ENCODE measurements at places on chromosomes 1 and 21. TPM values are rescaled to one million over a fixed set of nuclear protein-coding genes. Genes with fewer than 3 reads are reported as not detected.

- peak; percentile 81 for DNase-seq
Observed at GRCh38 chr1:150560011-150560438, 10.8 kb downstream of the ADAMTSL4 start.

DNA sequence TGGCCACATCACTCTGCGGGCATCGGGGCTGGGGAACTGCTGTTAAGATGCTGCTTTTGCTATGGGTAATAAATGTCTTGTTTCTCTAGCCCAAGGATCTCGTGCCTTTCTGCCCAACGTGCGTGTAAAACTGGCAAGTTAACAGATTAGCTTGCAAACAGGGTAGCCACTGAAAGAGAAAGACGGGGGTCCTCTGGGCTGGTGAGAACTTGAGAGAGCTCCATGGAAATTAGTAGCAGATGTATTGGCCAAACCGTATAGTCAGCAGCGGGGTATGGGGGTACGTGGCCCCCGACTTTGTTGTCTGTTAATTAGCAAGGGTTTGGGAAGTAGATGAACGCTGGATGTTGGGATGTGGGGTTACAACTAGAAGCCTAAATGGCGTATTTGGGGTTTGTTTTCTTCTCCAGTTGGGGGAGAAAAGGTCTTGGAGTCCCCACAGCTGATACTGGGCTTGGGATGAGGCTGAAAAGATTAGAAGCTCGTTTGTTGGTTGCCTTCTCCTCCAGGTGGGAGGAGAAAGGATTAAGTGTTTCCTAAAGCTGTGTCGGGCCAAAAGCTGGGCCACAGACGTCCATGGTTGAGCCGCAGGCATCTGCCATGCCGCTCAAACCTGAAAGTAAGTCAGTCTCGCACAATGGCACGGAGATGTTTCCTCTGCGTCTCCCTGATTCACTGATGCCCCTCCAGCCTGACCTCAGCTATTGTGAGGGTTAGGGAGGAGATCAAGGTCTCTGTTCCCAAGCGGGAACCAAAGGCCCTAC is 32.3 kb upstream of the C1orf174 start:
- DNase-seq: no peak

DNA sequence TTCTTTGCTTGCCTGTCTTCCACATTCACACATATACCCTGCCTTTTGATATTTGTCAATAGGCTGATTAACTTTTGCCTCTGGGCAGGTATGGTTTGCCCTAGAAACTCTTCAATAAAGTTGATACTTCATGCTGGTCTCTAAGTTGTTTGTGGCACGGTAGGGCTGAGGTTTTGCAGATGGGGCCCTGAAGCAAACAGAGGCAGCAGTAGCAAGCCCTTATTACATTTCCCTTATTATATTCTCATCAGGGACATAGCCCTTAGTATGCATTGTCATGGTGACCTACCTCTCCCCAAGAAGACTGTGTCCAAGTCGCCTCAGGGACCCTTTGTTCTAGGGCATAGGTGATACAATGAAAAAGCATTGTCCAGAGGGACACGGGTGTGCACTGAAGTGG is at the start of gene OR6P1:
TSS of gene OR6P1 (minus strand) at position 101 of the 400 bp plus-strand sequence. CDS start 6,976 bp downstream, outside the sequence.
- DNase-seq: no peak

C1orf115 gene
- total RNA-seq: 31.2 TPM

CSF3R gene
- 10.0 TPM for total RNA-seq

RGS7 gene
- not detected for total RNA-seq

DNA sequence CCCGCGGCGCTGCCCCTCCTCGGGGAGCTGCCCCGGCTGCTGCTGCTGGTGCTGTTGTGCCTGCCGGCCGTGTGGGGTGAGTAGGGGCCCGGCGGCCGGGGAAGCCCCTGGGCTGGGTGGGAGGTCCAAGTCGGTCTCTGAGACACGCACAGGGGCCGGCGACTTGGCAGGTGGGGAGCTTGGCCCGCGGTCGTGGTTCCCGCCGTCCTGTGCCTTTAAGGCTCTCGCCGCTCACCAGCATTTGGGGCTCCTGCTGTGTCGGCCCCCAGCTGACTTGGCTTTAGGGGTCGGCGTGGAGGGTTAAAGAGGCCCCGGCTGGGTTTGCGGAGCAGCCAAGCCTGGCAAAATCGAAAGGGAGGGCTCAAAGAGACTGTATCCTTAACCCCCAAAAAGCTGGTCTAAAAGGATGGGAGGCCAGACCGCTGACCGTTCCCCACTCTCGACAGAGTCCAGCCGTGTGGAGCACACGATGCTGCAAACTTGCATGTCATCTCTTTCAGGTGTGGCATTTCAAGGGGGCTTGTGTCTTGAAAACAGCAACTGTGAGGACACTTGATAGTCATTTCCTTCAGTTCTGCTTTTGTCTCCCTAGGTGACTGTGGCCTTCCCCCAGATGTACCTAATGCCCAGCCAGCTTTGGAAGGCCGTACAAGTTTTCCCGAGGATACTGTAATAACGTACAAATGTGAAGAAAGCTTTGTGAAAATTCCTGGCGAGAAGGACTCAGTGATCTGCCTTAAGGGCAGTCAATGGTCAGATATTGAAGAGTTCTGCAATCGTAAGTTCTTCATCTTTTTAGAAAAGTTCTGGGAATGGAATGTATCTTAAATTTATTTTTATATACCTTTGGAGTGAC is 540 bp downstream of the CD55 start:
- DNase-seq: no peak

- no peak for DNase-seq
Observed at GRCh38 chr1:168786476-168787330, 57.7 kb upstream of the DPT start.

- no peak for DNase-seq
Observed at GRCh38 chr1:157352216-157352615, 200.1 kb downstream of the FCRL5 start.

GRCh38 chr1:54107131-54107530 is 45.7 kb downstream of the CDCP2 start:
- DNase-seq: no peak
